Coronary artery (tissue), 2 donors: ENCODE measurements at places on chromosomes 7 and 10.

DNA sequence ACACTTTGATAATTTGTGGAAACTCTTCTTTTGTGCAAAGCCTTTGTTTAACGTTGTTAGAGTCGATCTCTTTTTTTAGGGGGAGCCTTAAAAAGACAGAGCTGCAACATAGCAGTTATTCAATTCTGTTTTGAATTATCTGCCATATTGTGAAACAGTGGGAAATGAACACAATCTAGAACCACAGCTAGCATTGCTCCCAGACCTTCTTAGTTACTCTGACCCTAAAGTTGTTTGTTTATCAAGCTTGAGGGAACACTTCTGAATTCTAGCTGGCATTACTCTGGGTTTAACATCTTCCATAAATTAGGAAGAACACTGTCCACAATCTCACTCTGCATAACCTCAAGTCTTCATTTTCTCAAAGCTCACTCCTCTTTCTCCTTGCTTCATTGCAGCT, 217.7 kb downstream of the PRKG1 start:
- DNase-seq = no peak

DNA sequence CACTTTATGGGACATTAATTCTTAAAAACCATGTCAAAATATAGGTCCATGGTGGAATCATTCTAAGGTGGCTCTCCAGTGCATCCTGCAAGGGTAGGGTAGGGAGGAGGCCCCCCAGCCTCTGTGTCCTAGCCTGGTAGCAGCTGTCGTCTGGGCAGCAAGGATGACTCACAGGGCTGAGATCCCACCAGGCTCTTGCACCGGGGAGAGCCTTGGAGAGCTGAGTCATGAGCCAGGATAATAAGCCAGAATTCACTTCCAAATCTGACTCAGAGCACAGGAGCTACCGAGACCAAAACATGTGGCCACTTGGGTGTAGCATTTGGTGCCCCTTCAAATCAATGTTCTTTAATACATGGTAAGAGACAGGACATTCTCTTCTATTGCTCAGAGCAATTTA, 298.5 kb downstream of the NEBL start:
- DNase-seq = peak; percentile 82

DNA sequence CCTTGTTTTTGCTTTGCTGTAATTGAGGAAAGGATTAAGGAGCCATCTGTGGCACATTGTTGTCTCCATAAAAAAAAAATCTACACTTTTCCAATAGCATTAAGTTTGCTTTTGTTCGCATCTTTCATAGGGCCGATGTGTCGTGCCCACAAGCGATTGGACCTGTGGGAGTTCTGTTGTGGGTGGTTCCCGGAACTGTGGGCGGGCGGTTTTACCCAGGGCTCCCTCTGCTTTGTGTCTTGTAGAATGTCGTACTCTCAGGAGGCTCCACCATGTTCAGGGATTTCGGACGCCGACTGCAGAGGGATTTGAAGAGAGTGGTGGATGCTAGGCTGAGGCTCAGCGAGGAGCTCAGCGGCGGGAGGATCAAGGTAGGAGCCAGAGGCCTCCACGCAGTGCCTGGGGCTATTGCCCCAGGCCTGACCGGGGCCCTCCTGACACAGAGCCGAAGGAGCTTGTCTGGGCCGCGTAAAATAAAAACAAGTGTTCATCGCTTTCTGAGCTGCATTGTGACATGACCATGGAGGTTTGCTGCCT, 92.4 kb downstream of the ACTR3B start:
- no peak for DNase-seq

GRCh38 chr7:40223451-40224127, 88.8 kb downstream of the SUGCT start:
- DNase-seq = no peak

- no peak for DNase-seq
Observed at GRCh38 chr7:6276911-6277408, 4.5 kb upstream of the CYTH3 start.

GRCh38 chr7:20796500-20796899, 9.8 kb upstream of the SP8 start:
- no peak for DNase-seq

- DNase-seq = no peak
Observed at GRCh38 chr10:50275650-50276235, 24.4 kb upstream of the ASAH2 start.

DNA sequence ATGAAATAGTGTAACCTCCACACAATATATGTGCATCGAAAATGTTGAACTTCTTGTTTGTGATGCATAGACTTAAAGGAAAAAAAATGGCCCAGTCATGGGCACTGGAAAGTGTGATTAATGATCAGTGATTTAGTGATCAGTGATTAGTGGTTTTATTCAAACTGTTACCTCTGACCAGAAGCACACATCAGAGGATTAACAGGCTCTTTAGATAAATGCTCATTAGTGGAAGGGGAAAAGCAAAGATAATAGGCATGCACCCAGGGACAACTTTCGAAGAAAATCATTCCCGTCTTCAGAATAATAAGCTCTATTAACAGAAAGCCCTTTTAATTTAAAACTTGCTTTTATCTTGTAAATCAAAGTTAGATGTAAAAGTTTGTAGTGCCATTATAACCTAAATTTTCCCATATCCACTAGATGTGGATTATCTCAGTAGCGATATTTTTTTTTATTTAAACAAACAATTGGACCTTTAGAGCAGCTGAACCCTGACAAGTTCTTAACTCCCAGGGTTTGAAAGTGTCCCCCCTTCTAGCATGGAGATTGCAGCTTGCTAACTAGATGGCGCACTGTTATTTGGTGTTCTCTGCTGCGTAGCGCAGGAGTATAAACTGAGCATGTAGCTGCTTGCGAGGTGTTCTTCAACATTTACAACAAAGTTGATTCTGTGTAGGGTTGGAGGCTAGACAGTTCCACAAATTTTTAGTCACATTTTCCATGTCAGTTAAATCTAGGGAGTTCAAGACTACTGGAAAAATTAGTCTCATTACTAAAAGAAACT, at the start of gene CREB5:
Gene CREB5 (plus strand): TSS at position 643 of the 787 bp plus-strand sequence. CDS start 397 bp downstream, outside the sequence.
- no peak for DNase-seq
